ENCODE measurements at places on chromosomes 11 and 22.

GRCh38 chr11:61193596-61193995 is 9.7 kb upstream of the PGA3 start:
- DNase-seq: no peak

DNA sequence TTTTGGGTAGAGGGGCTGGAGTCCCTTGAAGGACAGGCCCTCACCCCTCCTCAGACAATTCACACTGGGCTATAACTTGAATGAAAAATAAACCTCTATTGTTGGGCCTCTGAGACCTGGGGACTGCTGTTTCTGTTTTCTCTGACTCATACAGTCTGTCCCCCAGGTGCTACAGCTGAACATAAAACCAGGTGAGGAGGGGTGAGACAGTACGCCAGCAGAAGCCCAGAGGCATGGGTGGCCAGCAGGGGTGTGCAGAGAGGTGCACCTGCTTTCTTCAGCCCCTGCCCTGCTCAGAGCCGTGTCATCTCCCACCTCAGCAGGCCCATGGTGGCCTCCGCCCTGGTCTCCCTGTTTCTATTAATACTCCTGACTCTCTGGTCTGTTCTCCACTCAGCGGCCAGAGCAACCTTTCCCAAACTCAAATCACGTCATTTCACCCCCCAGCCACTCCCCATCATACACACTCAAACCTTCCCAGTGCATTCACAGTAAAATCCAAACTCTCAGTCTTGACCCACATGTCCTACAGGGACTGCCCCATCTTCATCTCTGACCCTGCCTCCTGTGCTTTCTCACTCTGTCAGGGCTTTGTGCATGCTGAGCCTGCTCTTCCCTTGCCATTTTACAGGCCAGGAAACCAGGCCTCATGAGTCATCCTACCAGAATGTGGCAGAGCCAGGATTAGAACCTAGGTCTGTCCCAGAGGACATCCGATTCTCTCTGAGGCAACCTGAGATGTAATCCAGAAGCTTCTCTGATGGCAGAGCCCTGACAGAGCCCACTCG is 5.4 kb upstream of the IL2RB start:
- DNase-seq: no peak

DNA sequence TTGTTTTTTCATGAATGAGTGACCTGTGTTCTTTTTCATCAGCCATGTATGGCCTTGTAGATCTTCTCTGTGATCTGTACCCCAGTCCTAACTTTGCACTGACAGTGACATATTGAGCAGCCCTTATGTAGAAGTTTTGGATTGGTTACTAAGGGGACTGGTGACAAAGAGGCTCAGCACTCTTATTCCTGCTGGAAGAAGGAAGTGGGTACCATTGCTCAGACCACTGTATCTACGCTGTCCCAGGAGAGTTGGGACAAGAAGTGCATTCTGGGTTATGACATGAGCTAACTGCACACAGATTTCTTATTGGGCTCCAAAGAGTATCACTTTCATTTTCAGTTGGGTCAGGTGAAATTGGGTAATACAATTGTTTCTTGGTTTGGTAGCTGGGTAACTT is 107.8 kb upstream of the RASSF10 start:
- DNase-seq: no peak

DNA sequence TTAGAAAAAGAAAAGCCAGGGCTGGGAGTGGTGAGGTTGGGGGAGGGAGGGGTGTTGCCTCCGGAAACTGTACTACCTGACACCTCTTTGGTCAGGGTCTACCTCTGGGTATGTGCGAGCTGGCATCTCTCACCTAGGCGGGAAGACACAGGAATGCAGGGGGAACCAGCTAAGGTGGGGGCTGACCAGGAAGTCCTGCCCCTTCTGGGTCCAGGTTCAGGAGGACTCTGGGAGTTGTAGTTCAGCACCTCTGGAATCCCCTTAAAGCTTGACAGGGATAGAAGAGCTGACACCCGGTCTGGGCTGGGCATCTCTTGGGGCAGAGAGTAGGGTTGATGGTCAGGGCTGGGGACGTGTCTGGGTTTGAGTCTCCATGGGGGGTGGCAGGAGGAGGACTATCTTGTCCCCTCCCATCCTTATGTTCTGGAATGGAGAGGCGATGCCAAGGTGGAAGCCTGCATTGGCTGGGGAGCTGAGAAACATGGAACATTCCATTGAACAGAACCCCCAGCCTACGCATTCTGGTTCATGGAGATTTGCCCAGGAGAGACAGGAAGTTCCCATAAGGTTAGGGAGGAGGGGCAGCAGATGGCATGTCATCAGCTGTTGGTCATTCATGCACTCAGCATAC is 2.1 kb upstream of the KIAA1671 start:
- DNase-seq: no peak

DNA sequence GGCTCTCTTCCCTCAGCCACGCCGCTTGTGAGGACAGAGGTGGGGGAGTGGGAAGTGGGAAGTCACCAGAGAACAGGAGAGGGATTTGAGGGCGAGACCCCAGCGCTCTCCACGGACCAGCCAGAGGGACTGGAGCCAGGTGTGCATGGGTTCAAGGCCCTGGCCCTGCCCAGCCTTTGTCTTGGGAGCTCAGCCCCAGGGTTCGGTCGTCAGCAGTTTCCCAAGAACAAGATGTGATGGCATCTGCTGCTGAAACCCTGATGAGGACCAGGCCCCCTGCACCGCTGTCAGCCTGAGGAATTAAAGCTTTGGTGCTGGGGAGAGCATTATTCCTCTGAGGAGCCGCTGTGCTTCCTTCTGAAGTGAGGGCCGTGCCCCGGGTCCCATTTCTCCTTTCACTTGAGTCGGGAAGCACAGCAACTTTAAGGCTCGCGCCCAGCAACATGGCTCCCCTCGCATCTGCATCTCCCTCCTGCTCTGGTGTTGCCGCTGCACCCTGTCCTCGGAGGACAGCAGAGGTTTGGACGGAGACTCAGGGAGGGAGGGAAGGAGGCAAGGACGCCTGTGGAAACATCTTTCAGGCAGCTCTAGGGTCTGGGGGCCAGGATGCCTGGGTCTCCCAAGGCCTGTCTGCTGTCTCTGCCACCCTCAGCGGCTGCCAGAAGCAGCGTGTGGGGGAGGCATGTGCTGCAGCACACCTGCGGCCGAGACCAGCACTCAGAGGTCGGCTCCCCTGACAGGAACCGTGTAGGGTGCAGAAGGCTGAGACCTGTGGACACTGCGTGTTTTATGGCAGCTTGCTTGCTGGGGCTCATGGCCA is 3.8 kb downstream of the IFITM5 start:
- peak; percentile 35 for DNase-seq

- no peak for DNase-seq
These were observed 1.1 kb downstream of the MB start for GRCh38 chr22:35616043-35616442.

- no peak for DNase-seq
These were observed 7.4 kb upstream of the CCDC34 start for GRCh38 chr11:27370374-27370773.

DNA sequence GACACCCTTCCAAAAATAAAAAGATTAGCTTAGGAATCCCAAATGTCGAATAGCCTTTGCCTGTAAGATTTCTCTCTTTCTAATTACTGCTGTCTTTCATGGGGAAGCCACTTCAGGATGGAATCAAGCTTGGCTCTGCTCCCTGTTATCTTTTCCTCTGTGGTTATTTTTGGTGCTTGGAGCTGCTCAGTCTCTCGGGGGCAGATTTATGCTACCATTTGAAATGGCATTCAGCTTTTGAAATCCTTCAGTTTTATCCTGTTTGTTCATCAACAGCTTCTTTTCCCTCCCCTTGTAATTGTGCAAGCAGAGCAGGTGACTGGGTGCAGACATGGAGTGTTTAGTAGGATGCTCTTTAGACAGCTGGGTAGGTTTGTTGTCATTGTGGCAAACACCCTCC is 111.0 kb downstream of the DBX1 start:
- DNase-seq: no peak

DNA sequence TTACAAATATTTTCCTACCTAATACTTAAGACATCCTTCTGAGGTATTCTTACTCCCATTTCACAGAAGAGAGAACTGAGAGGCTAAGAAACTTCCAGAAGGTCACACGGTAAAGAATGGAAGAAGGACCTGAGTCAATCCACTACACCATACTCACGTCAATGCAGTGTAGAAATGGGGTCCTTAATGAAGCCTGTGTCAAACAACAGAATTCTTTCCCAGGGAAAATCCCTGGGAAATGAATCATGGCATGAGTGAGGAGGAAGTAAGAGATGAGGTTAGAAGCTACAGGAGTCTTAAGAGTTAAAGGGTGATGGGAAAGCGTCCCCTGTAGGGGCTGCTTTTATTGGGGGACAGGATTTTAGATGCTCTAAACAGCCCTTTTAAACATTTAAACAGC is 147.9 kb downstream of the C11orf91 start:
- no peak for DNase-seq

DNA sequence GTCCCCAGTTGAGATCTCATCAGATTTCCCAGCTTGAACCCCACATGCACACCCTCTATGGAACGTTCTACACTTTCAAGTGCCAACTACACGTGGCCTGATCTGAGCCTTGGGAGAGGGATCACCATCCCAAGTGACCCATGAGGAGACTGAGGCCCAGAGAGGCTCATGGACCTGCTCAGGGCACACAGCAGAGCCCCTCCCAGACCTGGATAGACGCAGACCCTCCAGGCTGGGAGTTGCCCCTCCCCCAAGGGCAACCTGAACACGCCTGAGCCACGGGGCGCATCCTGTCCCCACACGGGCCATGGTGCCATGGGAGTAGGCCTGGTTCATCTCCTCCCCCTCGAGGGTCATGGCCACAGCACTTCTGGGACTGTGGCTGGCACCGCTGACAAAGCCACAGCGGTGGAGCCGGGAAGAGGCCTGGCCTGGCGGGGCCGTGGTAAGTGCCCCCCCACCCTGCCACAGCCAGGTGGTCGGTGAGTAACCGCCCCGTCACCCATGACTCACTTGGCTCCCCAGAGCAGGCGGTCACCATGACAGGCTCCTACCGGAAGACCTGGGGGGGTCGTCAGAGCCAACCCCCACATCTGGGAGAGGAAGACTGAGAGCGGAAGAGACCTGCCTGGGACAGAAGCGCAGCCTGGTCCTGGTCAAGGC is 8.1 kb downstream of the WNT7B start:
- DNase-seq: no peak
